ENCODE measurements at places on chromosomes 5 and 9.

DNA sequence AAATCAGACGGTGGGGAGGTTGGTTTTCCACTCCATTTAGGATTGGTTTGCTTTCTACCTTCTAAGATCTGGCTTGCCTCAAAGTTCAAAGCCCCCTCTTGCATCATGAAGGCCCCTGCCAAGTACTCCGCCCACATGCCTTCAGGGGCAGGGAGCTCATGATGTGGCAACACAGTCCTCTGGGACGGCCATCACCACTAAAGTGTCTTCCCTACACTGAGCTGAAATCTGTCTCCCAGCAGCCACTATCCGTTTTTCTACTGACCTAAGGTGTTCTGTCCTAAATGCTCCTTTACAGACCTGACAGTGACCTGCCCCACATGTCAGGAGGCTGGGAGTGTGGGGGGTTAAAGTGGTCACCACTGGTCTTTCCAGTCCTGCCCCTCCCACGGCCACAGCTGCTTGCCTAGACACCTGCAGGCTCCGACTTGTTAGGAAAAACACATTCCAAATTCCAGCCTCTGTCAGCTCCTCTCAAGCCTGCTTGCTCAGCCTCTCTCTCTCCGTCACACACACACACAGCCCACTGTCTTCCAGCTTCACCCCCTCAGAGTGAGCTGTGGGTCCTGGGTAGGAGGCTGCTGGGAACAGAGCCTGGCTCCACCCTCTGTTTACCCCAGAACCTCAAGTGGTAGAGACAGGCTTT is 44.9 kb downstream of the SHB start:
- no peak for DNase-seq

- DNase-seq, result no peak
Observed at GRCh38 chr5:180600554-180601041, 9.3 kb upstream of the SCGB3A1 start.

- no peak for DNase-seq
Observed at GRCh38 chr5:176775409-176775808, 35.0 kb upstream of the UNC5A start.

DNA sequence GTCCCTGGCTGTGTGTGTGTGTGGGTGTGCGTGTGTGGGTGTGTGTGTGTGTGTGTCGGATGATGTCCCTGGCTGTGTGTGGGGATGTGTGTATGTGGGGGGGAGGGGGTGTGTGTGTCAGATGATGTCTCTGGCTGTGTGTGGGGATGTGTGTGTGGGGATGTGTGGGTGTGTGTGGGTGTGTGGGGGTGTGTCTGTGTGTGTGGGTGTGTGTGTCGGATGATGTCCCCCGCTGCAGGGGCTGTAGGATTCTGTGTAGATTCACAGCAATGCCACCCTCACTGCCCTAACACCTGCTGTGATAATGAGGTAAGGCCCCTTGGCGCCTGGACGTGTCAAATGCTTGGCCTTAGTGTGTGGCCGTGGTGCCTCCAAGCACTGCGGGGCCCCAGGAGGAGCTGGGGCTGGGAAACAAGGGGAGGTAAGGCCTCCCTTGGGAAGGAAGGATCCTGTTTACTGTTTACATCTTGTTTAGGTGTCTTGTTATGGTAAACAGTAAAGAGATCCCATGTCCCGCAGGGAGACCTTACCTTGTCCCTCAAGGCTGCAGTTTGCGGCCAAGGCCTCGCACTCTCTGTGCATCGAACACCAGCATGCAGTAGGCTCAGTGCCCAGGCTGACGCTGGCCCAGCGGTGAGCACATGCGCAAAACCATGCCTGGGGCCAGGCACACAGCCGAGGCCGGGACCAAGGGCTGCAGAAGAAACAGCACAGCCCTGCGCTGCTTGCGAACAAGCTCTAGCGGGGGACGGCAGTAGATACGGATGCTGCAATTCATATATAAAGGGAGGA is 24.1 kb downstream of the AHRR start:
- no peak for DNase-seq

- DNase-seq, result no peak
Observed at GRCh38 chr5:16776611-16777251, 159.4 kb downstream of the MYO10 start.

- no peak for DNase-seq
Observed at GRCh38 chr9:85522459-85523092, 219.2 kb downstream of the AGTPBP1 start.

GRCh38 chr5:36236801-36237200 is 4.9 kb downstream of the NADK2 start:
- no peak for DNase-seq

All from GM18507 (cell line).